Omental fat pad (tissue), 4 donors: ENCODE measurements at places on chromosomes 3 and 15.

DNA sequence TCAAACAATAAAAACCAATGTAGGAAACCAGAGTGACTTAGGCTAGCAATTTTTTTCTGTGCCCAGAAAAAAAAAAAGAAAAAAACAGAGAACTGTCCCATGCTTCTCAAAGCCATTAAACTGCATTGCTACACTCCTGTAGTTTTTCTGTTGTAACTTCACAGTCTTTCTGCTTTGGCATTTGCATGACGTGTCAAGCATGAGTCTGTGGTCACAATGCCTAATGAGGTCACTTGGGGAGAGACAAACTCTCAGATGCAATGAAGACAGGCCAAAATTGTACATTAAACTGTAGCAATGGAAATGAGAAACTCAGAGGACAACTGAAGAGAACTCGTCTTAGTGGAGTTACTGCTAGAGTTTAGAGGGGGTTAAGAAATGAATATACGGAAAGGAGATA, 30.8 kb downstream of the CCDC80 start:
- no peak for DNase-seq

GRCh38 chr3:140206196-140207040, 271.4 kb downstream of the CLSTN2 start:
- no peak for DNase-seq

DNA sequence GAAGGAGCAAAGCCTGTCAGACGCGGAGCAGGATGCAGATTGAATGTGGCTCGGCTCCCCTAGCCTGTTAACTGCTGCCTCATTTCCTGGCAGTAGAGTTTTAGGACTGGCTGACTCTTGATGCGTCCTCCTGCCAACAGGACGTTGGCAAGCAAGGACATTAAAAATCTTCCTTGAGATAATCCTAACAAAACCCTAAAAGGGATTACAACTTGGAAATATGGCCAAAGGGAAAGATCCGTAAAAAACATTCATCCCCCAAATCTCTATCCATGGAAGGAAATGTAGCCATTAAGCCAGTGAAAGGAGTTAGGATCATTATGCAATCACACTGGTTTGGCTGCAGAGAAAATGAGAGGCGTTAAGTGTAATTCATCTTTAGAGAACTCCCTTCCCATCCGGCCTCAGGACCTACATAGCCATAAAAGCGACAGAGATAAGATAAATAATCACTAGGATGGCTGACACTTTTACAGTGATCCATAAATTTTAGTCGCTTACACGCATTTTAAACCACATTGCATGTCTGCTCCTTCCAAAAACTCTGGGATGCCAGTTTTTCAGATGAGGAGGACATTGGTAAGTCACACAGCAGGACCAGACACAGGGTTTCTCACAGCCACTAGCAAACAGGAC, 44.5 kb upstream of the C3orf80 start:
- no peak for DNase-seq

- no peak for DNase-seq
These were observed 106.2 kb upstream of the MCTP2 start for GRCh38 chr15:94125156-94125555.

- no peak for DNase-seq
These were observed 27.0 kb upstream of the TFG start for GRCh38 chr3:100682056-100682853.

GRCh38 chr15:97683831-97684230, 276.7 kb upstream of the ARRDC4 start:
- no peak for DNase-seq
